ENCODE measurements at places on chromosomes 6 and 20.

- no peak for DNase-seq
These were observed 542.3 kb upstream of the JARID2 start for GRCh38 chr6:14703586-14703985.

DNA sequence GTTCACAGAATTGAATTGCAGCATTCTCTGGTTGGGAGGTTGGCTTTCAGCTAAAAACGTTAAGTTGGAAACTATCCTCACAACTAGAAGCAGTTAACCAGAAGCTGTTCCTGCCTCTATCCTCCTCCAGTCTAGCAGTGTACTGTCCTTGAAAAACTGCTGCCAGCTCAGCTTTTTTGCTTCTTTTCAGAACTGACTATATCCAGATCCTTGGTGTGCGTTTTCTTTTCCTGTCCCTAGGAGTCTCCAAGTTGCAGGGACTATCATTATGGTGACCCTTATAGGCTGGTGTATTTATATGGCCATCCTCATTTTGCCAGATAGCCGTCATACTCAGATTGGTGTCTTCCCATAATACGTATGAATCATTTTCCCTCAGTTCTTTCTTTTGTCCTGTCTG, 5.5 kb downstream of the ITCH start:
- DNase-seq: no peak

DNA sequence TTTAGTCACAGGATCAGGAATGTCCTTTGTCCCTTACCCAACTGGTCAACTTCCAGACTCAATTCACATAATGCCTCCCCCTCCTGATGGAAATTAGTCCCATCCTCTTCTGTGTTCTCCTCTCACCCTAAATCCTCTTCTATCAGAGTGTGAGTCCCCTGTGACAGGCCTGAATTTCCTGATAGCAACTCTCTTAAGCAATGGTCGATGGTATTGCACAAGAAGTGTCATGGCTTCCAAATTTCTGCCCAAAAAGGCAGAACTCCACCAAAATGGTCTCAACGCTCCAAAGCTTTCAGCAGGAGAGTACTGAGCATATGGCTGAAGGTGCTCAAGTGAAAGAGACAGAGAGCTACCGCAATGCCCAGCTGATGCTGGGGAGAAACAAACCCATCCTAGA, 2.4 kb downstream of the PREP start:
- no peak for DNase-seq

DNA sequence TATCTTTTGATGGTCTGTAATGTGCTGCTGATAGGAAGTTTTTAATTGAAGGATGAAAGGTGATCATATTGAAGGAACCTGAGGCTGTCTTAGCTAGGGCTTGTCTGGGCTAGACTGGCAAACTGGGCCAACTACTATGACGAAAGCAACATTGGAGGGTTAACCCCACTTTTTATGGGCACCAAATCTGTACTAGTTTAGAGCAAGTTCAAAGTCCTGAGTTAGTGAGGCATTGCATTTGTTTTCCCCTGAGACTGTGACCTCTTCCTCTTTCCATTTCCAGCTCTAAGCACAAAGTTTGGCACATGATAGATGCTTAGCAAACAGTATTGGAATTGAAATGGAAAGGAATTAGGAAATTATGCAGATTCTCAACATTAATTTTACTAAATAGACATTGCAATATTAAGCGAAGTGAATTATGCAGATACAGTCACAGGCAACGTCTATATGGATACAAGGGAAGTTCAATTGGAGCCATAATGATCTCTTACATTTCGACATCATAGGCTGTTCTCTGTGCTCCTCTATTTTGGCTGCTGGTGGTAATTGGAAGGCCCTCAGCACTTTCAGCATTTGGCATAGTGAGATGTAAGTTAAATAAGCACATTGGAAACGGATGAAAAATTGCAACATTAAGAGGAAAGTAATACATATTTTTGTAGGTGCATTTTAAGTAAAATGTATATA, 22.2 kb downstream of the CEP57L1 start:
- no peak for DNase-seq

DNA sequence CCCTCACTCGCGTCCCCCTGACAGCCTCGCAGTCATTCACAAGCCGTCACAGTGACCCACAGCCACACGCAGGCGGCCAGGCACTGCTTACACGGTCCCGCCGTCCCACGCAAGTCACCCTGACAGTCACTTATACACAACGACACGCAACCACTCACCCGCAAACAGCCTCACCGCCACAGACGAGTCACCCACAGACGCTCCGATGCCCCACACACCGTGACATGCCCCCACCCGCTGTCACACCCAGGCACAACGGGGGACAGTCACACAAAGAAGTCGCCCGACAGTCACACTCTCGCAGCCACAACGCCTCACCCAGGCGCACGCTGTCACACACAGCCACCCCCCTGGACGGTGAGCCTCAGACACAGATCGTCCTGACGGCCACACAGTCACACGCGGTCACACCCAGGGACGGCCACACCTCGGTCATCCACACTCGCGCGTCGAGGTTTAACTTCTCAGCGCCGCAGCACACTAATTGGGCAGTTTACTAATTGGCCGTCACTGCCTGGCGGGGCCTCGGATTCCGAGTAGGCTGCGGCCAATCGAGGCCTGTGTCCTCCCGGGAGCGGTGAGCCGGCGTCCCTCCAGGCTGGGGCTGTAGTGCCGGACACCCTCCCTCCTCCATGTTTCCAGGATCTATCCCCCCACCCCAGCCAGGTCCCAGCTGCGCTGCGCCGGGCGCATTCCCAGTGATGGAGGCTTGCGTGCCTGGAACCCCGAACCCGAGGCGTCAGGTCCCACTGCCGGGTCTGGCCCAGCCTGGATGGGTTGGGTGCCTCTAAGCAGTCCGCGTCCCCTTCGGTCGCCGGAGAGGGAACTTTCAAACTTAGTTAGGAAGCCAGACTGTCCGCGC, 790 bp downstream of the TOX2 start:
- DNase-seq: no peak

DNA sequence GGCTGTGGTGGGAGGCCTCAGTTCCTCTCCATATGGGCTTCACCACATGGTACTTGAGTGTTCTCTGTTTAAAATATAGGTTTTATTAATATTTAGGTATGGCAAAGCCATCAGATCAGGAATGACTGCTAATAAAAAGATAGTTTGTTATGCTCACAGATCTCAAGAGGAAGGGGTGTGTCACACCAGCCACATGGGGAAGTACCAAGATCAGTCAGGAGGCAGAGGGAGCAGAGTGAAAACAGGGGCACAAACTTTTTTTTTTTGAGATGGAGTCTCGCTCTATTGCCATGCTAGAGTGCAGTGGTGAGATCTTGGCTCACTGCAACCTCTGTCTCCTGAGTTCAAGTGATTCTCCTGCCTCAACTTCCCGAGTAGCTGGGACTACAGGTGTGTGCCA, 92.1 kb upstream of the GCM1 start:
- no peak for DNase-seq

DNA sequence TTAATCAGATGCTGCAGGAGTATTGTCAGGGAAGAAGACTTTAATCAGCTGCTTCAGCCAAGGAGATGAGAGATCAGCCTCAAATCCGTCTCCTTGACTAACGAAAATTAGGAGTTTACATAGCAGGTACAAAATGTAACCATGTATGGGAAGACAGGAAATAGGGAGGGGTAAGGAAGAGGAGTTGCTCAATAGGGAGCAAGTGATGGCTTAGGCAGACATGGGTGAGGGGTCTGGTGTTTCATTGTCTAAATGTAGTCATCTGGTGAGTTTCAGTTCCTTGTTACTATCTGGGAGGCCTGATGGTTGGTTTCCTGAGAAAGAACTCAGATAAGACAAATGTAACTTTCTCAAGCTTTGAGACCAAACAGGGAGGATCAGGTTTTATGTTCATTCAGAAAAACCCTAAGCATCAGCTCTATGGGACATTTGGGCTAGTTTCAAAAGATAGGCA, 217.3 kb upstream of the SULF2 start:
- no peak for DNase-seq

DNA sequence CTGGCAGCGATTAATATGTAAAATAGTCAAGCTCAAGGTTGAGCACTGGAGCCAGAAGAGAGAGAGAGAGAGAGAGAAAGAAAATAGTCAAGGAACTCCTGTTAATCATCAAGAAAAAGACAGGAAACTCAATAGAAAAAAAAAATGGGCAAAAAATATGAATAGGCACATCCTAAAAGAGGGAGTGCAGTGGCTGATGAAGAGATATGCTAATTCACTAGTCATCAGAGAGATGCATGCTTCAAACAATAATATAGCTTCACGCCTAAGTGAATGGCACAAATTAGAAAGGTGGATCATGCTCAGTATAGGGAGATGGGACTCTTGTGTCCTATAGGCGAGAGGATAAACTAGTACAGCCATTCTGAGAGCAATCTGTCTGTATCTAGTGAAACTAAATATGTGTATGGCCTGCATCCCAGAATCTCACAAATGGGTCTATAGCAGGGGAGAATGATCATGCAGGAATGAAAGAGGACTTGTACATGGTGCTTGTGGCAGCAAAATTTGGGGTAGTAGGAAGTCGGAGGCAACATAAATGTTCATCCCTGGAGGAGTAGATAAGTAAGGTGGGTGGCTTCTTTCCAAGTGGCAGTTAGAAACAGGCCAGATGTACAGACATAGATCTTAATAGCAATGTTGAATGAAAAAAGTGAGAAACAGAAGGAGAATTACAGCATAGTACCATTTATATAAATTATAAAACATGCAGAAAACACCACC, 176.8 kb downstream of the VEGFA start:
- DNase-seq: no peak

DNA sequence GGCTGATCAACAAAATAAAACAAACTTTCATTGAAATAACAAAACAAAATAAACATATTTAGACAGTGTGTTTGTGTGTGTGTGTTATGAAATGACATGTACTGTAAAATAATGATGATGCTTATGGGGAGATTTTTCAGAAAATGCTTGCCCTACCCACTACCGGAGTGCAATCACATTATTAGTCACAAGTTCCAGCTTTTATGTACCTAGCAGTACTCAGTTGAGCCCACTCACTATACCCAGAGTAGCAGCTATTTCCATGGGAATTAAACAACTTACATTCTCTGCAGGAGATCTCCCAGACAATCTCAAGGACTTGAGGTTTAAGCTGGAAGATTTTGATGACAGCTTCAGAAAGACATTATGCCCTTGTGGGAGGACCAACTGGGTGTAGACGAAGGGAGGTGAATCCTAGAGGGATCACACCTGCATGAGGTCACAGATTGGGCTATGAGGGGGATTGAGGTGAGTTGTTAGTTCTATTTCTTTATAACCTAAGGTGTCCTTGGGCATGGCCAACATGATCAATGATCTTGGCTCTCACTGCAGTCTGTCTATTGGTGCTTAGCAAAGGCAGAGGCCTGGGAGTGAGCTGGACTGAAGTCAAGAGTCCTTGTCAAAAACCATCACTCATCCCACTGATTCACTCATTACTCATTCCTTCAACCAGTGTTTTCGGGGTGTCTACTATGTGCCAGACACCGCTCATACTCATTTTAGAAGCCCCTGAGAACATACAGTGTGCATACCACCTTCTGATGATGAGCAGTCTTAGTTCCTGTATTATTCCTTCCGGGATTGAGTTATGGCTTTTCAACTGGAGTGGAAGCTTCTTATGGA, 6.7 kb upstream of the CLIC5 start:
- DNase-seq: no peak

DNA sequence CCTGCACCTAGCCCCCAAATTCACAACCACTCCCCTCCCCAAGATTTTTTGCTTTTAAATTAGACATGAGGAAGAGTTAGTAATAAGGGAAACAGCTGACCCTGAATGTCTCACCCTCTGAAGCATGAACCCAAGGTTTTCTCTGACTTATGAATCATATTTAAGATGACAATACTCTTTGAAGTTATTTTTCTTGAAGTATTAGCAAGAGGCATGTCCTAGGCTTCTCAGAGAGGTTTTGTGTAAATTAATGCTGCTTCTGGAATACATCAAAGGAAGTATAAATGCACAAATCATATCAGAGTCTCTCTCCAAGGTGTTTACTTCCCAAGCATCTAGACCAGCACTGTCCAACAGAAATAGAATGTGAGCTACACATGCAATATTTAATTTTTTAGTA, 408.1 kb upstream of the MARCKS start:
- no peak for DNase-seq

- DNase-seq: no peak
These were observed 57.6 kb upstream of the IPCEF1 start for GRCh38 chr6:154414021-154414813.

DNA sequence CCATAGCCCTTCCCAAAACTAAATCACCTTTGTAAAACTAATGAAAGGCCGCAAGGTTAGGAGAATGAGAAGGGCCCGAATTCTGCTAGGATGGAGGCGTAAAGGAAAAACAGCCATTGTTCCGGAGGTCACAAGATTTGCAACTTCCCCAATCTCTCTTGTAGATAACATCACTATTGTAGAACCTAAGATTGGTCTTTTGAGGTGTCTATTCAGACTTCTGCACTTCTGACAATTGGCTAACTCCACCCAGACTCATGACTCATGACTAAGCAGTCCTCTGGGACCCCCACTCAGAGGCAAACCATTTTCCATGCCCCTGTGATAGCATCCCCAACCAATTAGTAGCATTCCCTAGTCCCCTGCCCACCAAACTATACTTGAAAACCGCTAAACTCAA, 210.5 kb upstream of the SHLD1 start:
- no peak for DNase-seq

- DNase-seq: no peak
These were observed 59.8 kb downstream of the SOD2 start for GRCh38 chr6:159633196-159633595.

DNA sequence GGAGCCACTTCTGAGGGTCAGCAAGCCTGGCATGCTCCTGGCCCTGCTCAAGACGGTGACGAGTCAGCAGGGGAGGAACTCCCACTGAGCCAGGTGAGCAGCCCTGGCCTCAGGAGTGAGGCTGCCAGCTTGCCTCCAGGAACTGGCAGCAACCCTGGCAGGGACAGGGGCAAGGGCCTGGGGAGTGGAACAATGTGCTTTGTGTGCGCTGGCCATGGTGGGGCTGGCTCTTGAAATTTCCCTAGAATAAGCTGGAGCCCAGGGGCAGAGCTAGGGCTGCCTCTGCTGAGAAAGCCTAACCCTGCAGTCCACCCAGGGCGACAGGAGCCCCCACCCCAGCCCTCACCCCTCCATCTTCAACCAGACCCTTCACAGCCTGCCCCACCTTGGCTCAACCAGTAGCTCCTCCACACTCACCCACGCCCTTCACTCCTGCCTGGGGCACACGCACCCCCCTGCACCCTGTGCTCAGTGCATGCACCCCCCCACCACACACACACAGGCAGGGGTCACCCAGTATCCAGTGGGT, 88.0 kb downstream of the MRPL14 start:
- DNase-seq: no peak

- no peak for DNase-seq
These were observed 341.0 kb upstream of the SULF2 start for GRCh38 chr20:48126227-48126740.

GRCh38 chr20:59668926-59669850, 64.8 kb downstream of the PHACTR3 start:
- DNase-seq: no peak

DNA sequence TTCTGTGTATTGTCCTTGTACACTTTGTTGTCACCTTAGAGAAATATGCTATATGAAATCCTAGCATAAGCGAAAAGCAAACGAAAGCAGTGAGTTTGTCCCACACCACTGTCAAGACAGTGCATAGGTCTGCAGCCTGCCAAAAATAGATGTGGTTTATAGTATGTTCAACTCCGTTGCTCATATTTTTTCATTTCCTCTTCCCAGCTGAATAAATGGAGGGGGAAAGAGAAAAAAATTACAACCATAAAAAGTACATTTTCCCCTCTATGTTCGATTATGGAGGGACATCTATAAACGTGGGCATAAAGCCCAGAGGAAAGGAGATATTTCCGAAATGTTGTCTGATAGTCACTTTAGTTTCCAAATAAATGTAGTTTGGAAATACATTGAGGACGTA, 25.8 kb downstream of the PRL start:
- DNase-seq: no peak

Measured in right renal pelvis (tissue), 4 donors.